Fibroblast of the aortic adventitia (primary cell): ENCODE measurements at places on chromosomes 5 and 9. TPM values are rescaled to one million over a fixed set of nuclear protein-coding genes. Genes with fewer than 3 reads are reported as not detected.

Gene RPS14
- total RNA-seq, result 3,673 and 3,861 TPM in 2 replicates

Gene CER1
- total RNA-seq, result not detected in 2 replicates

Gene PARP8
- 8.2 and 20.1 TPM in 2 replicates for total RNA-seq

Gene CDC20B
- total RNA-seq, result not detected in 2 replicates

Gene LCNL1
- 0.54 and 15.3 TPM in 2 replicates for total RNA-seq

Gene NOP16
- total RNA-seq, result 17.0 and 44.2 TPM in 2 replicates

Gene SPRY4
- 1.3 and 13.9 TPM in 2 replicates for total RNA-seq

Gene TAF11L5
- not detected in 2 replicates for total RNA-seq

Gene RAD1
- 14.7 and 38.6 TPM in 2 replicates for total RNA-seq

Gene IL17B
- not detected in 2 replicates for total RNA-seq

Gene SLC6A19
- total RNA-seq, result not detected in 2 replicates

Gene RANBP3L
- total RNA-seq, result 0.27 TPM in 1 of 2 replicates, not detected in the other

Gene PCDHB13
- 0.27 and 0.65 TPM in 2 replicates for total RNA-seq

DNA sequence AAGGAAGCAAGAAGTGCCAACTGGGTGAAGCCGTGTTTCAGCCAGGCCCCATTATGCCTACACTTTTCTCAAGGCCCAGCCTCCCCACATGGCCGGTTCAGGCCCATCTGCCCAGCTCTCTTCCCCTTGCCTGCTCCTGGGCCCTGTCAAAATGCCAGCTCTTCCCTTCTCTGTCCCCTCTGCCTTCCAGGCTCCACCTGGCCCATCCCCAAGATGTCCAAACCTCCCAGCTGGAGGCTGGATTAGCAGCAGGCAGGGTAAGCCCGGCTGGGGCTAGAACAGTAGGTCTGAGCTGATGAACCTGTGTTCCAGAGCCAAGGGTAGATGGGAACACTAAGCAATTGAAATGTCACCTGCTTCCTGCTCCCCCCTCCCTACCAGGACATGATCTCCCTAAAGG lies 64.1 kb upstream of the HSPA9 start:
- no peak for DNase-seq

GRCh38 chr5:1010641-1011046 lies 2.0 kb downstream of the NKD2 start:
- DNase-seq, result no peak

DNA sequence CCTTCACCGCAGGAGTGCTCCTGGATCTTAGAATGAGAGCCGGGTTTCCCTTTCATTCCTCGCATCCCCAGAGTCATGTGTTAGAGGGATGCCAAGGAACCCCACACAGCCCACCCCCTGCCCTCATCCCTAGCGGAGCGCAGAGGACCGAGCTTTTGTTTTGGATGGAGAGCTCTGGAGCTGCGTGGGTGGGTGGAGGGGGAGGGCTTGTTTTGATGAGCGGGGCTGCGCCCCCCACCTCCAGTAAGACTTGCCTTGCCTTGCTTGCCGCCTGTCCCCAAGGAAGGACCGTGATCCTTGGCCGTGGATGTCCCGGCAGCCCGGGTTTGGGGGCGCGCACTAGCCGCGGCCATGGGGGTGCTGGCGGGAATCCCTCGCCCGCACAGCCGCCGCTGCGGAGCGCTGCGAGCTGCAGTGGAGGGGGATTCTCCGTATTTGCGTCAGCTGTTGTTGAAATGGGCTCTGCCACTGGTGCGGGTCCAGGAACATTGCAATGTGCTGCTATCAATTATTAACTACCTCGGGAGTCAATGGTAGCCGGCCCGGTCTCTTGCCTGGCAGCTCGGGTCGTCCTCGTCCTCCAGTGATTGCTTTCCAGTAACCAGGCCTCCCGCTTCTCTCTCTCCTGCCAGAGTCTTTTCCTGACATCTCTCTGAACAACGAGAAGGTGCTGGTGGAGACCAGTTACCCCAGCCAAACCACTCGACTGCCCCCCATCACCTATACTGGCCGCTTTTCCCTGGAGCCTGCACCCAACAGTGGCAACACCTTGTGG lies 1.0 kb downstream of the EGR1 start:
- DNase-seq, result peak; percentile 55

GRCh38 chr9:123426406-123426805 lies 70.4 kb downstream of the CRB2 start:
- DNase-seq, result no peak

GRCh38 chr5:35302544-35302943 lies 72.3 kb upstream of the PRLR start:
- no peak for DNase-seq

- no peak for DNase-seq
These were observed 211.2 kb downstream of the RAB3C start for GRCh38 chr5:58793888-58794657.

- peak; percentile 78 for DNase-seq
These were observed 28.5 kb downstream of the ZNF366 start for GRCh38 chr5:72478684-72479083.

- DNase-seq, result no peak
These were observed 293.0 kb downstream of the SEC61B start for GRCh38 chr9:99515093-99515492.

DNA sequence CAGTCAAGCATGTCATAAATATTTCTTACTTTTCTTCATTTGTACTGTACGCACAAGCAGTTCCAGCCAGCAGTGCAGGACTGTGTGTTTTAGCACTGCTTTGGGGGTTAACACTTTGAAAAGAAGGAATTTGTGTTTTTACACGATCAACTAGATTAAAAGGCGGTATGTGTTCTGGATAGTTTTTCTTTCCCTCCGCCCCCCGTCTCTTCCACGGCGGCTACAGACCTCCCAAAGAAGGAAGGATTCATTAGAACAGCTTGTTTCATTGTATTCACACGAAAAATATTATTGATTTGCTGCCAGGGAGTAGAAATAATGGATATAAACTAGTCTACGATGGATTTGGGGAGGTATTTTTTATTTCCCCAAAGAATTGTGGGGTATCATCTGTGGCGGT lies 336.8 kb upstream of the RFX3 start:
- no peak for DNase-seq

GRCh38 chr5:25909163-25909562 lies 1129.2 kb downstream of the CDH9 start:
- no peak for DNase-seq

- DNase-seq, result no peak
These were observed 83.7 kb downstream of the PDE6A start for GRCh38 chr5:149860801-149861322.

- no peak for DNase-seq
These were observed 41.4 kb downstream of the NAIF1 start for GRCh38 chr9:128025736-128026135.

GRCh38 chr5:87405472-87406155 lies 7.1 kb downstream of the CCNH start:
- DNase-seq, result peak; percentile 33

DNA sequence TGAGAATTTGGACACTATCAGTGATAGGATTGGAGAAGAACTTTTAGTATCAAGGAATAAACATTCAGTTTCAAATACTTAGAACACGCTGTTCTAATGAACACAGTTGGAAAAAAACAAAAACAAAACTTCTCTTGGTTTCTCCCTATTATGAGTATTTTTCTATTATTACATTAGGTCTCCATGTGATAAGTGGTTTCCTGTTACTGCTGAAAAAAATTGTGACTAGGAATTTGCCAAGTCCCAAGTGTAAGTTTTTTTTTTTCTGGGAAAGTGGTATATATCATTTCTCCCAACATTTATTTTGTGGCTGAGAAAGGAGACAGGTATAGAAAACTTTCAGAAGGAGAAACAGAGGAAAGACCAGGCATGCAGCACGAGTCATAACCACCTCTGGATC lies 41.1 kb downstream of the PCSK1 start:
- DNase-seq, result no peak

DNA sequence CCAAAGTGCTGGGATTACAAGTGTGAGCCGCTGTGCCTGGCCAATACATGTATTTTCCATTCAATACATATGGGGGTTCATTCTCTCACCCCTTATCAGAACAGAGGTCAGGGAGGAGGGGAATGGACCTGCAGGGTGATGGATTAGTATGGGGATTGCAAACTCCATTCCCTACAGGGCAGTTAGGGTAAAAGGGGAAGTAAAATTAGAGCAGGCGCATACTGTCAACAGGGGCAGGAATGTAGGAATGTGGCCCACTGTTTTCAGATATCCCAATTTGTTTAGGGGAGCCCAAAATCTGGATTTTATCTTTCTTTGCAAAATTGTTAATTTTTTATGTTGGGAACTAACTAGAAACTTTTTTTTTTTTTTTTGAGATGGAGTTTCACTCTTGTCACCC lies 46.4 kb upstream of the SLC44A1 start:
- no peak for DNase-seq

DNA sequence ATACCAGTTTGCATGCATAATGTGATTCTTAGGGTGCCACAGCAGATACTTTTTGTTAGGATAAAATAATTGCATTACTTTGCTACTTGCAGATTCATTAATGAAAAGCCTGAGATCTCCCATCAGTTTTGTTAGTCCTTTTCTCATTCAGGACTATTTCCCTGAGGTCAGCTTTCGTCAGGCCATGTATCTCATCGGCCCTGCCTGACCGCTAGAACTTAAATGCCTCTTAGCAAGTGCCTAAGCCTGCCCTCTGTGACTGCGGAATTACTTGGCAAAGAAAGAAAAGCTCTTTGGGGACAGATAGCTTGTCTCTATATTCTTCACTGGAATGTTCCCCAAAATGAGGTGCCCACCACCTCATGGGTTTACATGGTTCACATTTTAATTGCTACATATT lies 147.8 kb downstream of the KCTD16 start:
- DNase-seq, result no peak

GRCh38 chr9:82532504-82533180 lies 530.3 kb downstream of the RASEF start:
- peak; percentile 56 for DNase-seq

GRCh38 chr9:78235762-78236550 lies at the start of gene CEP78:
TSS of gene CEP78 (plus strand) at chr9:78236075. CDS start at chr9:78236351, 276 bp downstream.
- DNase-seq, result peak; percentile 90

- no peak for DNase-seq
These were observed 51.2 kb downstream of the SIL1 start for GRCh38 chr5:139146809-139147482.

GRCh38 chr5:141101059-141101458 lies 786 bp downstream of the PCDHB3 start:
- DNase-seq, result no peak

DNA sequence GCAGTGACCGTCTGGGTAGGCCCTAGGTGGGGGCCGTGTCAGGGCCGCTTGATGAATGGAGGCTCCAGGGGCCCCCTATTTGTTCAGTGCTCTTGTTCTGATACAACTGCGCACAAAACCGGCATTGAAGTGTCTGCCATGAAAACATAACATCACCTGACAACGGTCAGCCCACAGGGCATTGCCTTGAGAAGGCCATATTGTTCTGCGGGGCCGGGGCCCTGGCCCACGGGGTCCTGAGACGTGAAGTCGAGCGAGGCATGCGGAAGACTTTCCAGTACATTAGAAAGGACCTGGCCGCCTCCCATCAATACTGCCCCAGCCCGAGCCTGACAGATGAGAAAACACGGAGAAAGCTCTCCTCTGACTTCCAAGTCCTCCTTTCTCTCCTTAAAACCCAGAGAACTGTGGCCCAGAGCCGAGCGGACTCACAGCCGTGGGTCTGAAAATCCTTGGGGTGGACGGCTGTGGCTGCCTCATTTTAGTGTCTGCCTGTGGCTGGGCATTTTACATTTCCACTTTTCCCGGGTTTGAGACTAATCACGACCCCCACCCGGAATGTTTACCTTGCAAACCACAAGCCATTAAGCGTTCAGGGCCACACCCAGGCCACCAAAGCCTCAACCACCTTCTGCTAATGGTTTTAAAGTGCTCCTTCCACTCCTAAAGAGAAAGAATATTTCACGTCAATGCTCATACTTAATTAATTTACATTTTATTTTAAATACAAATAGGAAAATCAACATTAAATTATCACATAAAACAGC lies 391.0 kb upstream of the IRX2 start:
- DNase-seq, result no peak

DNA sequence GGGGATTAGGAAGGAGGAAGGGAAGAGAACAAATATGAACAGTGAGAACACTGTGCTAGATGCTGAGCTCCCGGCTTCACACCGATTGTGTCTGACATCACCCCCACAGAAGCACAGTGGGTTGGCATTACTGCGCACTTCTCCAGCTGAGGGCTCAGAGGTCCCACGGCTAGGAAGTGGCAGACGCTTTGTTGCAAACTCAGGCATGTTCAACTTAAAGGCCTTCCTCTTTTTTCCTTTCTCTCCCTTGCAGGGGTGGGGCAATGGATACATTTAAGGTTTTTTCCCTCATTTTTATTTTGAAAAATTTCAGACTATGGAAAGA lies 15.5 kb upstream of the SHB start:
- no peak for DNase-seq

DNA sequence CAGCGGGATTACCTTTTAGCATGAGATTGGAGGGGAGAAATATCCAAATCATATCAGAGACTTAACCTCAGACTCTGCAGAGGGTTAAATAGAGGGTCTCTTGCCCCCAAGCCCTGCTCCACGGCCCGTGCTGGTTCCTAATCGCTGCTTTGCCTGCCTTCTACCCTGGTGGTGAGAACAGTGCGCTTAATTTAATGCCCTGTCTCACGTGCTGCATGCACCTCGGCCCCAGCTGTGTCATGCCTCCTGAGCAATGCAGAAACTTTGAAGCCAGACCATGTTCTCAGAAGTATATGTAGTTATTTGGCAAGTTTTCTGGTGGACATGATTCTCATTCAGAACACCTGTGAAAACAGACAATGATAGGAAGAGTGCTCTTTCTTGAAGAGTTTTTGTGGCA lies 1.4 kb downstream of the OTULIN start:
- no peak for DNase-seq

- no peak for DNase-seq
These were observed 161.6 kb downstream of the KCTD16 start for GRCh38 chr5:144332265-144332664.

GRCh38 chr5:95644351-95645042 lies 2.1 kb upstream of the RFESD start:
- DNase-seq, result peak; percentile 75

- no peak for DNase-seq
These were observed 280.6 kb downstream of the NR2F1-AS1 start for GRCh38 chr5:93300309-93300923.

GRCh38 chr5:41851116-41851515 lies 19.1 kb downstream of the OXCT1 start:
- no peak for DNase-seq

- no peak for DNase-seq
These were observed 62.7 kb downstream of the NDFIP1 start for GRCh38 chr5:142171270-142171669.

DNA sequence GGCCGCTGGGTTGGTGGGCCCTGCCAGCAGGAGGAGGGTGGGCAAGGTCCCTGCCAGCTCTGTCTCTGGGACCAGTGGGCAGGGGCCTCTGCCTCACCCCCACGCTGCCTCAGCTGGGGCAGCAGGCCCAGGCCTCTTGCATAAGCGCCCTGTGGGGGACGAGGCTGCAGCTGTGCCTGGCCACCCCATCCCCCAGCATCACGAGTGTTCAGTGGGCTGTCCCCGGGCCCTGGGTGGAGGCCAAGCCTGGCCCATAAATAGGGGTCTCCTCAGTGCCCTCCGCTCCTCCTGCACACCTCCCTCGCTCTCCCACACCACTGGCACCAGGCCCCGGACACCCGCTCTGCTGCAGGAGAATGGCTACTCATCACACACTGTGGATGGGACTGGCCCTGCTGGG lies at the start of gene PTGDS:
PTGDS (plus strand) TSS at position 282 of the 400 bp plus-strand sequence; CDS start at position 357, 75 bp downstream.
- DNase-seq, result no peak
